NCI-H226 (cell line): ENCODE measurements at places on chromosomes 16 and 17.

- DNase-seq = no peak
These were observed 516 bp downstream of the SLC16A6 start for GRCh38 chr17:68290268-68290954.

DNA sequence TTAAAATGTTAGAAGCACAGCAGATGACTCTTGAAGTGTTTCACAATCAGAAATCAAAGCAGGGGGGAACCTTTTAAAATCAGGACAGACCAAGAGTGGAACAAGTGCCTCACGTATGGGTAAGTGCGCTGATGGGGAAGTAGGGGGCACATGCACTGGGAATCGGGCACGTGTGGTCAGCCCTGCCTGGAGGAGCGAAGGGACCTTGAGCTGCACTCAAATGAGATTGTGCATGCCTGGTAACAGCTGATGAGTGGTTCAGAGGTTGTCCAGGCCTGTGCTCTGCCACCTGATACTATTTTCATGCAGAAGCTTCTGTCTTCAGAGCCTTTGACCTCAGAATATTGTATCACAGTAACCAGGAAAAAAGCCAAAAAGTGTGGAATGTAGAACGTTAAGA is 13.7 kb upstream of the XYLT2 start:
- no peak for DNase-seq

DNA sequence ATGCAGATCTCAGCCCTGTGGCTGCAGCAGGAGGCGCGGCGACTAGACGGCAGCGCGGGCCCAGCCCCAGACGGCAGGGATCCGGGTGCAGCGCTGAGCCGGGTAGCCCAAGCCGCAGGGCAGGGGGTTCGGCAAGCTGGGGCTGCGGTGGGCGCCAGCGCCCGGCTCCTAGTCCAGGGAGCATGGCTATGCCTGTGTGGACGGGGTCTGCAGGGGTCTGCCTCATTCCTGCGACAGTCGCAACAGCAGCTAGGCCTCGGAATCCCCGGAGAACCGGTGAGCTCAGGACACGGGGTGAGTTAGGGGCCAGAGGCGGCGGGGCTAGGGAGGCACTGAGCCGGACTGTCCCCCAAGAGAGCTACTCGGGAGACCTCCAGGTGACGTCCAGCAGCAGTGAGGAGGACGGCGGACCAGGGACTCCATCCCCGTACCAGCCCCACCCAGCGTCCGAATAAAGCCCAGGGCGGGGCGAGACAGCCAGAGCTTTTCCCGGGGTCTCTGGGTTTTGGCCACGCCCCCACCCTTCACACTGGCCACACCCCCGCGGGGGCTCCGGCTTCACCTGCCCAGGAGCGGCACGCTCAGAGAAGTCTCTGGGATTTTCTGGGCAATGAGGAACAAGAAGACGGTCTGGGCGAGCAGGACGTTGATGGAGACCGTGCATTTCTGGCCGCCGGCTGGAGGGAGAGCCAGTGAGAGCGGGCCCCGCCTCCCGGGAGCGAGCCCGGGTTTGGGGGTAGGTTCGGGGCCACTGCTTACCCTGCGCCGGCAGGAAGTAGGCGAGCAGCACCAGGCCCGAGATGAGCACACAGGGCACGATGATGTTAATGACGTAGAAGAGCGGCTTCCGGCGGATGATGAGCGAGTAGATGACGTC is 1.1 kb downstream of the C17orf107 start:
- DNase-seq = no peak

DNA sequence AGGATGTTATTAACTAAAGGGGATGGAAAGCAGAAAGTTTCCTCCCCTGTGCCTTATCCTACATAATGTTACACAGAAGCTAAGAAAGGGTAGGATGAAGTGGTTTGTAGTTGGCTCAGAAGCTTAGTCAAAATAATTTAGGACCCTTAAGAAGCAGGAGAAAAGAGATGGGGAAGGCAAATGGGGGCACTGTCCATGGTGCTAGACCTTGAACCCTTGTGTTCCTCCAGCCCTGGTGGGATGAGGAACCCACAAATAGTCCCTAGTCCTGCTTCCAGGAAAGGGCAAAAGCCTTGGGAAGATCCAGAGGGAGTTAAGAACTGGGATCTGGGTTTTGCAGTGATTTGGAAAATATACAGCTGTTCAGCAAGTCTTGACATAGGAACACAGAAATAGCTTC is 54.5 kb downstream of the SLC5A11 start:
- DNase-seq = no peak
